Stomach (tissue), 19 donors: ENCODE measurements at places on chromosomes 4 and X. TPM values are rescaled to one million over a fixed set of nuclear protein-coding genes. Genes with fewer than 3 reads are reported as not detected.
A peak's percentile ranks its signal among the peaks of the same experiment; 100 is the strongest.

DNA sequence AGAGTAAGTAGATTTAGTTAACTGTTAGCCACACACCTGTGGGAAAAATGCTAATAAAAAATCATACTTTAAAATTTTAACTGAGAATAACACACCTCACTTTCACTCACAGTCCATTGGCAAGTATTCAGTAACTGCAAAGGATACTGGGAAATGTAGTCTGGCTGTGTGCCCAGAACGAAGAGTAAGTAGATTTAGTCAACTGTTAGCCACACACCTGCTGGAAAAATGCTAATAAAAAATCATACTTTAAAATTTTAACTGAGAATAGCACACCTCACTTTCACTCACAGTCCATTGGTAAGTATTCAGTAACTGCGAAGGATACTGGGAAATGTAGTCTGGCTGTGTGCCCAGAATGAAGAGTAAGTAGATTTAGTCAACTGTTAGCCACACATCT lies 178.4 kb upstream of the NWD2 start:
- H3K36me3 ChIP-seq: no peaks in the 10 kb centered on the region
- DNase-seq: peak; percentile 16
- no peak overlapping the region for H3K4me3 ChIP-seq

DNA sequence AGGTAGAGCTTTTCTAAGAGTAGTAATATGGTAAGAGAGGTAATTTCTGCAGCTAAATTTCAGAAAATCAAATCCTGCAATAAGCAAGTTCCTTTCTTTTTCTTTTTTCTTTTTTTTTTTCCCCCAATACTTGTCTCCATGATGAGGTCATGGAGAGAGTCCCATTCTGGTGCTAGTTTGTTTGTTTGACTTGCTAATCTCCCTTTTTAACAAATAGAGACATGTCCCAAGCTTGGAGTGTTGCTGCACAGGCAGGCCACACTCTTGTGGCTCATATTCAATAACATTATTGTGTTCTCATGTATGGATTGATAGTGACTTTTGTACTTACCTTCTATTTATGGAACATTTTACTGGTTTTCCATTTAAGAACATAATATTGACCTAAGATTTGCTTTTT lies 25.5 kb downstream of the PTPN13 start:
- no peaks in the 10 kb centered on the region for H3K36me3 ChIP-seq
- H3K4me1 ChIP-seq: peaks cover 3% of the 10 kb centered on the region
- H3K27me3 ChIP-seq: no peaks in the 10 kb centered on the region
- H3K4me3 ChIP-seq: no peak overlapping the region
- no peak overlapping the region for H3K27ac ChIP-seq
- DNase-seq: no peak

DNA sequence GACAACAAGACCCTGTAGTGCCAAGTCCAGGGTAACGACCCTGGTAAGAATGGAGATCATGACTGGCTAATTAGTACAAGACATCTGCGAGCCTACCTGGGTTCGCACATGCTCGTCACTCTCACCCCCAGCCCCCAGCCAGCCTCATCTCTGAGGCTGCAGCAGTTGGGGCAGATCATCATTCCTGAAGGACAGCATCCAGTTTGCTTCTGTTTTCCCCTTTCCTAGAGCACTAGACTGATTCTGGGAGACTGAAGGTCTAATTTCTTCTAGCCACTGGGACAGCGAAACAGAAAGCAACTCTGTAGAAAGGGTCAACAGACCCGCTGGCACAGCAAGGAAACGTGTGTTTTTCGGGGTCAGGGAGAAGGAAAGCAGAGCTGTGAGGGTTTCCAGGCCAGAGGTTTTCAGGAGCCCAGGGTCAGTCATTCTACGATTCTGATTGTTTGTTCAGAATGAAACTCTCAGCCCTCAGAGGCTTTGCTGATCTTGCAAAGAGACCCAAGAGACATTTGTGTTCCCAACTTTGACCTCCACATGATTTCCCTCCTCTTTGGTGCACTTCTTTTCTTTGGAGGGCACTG lies 343.1 kb upstream of the NOCT start:
- DNase-seq: no peak
- no peak overlapping the region for H3K27ac ChIP-seq
- H3K36me3 ChIP-seq: no peaks in the 10 kb centered on the region
- H3K4me1 ChIP-seq: no peaks in the 10 kb centered on the region
- no peak overlapping the region for H3K4me3 ChIP-seq

IL2 gene
- not detected for total RNA-seq

- H3K36me3 ChIP-seq: no peaks in the 10 kb centered on the region
- no peaks in the 10 kb centered on the region for H3K4me1 ChIP-seq
- DNase-seq: no peak
- no peak overlapping the region for H3K27ac ChIP-seq
These were observed 54.1 kb upstream of the DHRSX start for GRCh38 chrX:2554891-2555290.

GRCh38 chr4:71198958-71199357 lies 139.9 kb upstream of the SLC4A4 start:
- peak; percentile 72 for DNase-seq
- no peaks in the 10 kb centered on the region for H3K4me1 ChIP-seq
- H3K36me3 ChIP-seq: no peaks in the 10 kb centered on the region
- no peaks in the 10 kb centered on the region for H3K27me3 ChIP-seq
- no peak overlapping the region for H3K27ac ChIP-seq

DNA sequence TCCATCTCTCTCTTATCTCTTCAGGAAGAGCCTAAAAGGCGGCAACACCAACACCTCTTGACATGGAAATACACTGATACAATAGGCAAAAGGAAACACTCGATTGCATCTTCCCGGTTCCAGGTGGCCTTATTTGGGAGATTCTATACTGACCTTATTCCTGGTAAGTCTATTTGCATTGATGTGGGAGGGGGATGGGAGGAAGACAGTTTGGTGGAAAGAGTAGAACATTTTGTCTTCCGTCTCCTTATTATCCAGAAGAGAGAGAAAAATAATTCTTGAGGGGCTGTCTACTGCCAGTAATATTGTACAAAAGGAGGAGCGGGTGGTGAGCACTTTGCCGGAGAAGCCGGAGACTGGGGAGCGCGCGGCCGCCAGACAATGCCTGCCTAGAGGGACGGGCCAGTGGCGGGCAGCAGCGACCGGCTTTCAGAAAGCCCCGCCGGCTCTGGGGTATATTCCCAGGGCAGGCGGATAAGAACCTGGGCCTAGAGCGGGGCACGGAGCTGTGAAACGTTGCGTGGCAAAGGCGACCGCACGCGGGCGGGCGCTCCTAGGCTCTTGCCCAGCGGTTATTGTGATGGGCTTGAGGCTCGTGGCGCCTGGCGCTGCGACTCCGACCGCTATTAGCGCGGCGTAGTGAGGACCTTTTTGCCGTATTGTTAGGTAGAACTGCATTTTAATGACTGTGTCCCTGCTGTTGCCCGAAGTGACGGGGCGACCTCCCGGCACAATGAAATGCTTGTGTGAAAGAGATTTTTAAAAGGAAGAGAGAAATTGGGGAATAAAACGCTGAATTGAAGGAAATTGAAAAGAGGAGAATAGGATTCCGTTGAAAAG lies 518 bp downstream of the PRDM8 start:
- peak overlapping the region; percentile 33 for H3K4me3 ChIP-seq
- no peak overlapping the region for H3K27ac ChIP-seq
- no peaks in the 10 kb centered on the region for H3K36me3 ChIP-seq
- peaks cover 31% of the 10 kb centered on the region for H3K27me3 ChIP-seq
- DNase-seq: peak; percentile 38

DNA sequence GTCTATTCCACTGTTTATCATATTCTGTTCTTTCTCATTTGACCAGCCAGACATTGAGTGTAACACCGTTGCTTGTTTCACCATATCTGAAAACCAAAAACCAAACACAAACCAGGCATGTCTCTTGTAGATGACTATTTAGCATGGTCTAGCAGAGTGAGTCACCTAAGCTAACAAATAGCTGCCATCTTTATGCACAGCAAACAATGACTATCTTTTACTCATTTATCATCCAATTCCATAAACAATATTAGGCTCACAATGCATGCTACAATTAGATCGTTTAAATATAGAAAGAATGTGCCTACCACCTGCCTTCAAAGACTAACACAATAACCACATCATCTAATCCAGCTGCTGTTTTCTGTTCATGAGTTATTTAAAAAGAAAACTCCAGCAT lies 495.4 kb downstream of the PCDH19 start:
- no peaks in the 10 kb centered on the region for H3K4me1 ChIP-seq
- no peak overlapping the region for H3K27ac ChIP-seq
- no peak overlapping the region for H3K4me3 ChIP-seq
- no peak for DNase-seq
- no peaks in the 10 kb centered on the region for H3K27me3 ChIP-seq

DNA sequence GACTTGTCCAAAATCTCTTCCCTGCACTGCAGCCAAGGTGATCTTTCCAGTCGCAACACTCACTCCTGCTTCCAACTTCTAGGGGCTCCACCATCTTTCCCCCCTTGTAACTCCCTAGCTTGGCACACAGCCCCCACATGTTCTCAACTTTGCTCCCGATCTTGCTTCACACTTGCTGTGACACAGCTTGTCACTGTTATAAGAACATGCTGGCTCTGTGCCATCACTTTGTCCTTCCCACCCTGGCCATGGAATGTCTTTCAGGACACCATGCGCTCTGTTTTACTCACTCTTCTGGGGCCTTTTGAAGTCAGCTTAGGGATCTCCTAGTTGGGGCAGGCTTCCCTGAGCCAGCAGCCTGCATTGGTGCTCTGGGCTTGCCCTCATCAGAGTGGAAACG lies 2.5 kb downstream of the NSDHL start:
- H3K27me3 ChIP-seq: no peaks in the 10 kb centered on the region
- no peak overlapping the region for H3K27ac ChIP-seq
- H3K4me3 ChIP-seq: no peak overlapping the region
- peaks cover 13% of the 10 kb centered on the region for H3K36me3 ChIP-seq

DNA sequence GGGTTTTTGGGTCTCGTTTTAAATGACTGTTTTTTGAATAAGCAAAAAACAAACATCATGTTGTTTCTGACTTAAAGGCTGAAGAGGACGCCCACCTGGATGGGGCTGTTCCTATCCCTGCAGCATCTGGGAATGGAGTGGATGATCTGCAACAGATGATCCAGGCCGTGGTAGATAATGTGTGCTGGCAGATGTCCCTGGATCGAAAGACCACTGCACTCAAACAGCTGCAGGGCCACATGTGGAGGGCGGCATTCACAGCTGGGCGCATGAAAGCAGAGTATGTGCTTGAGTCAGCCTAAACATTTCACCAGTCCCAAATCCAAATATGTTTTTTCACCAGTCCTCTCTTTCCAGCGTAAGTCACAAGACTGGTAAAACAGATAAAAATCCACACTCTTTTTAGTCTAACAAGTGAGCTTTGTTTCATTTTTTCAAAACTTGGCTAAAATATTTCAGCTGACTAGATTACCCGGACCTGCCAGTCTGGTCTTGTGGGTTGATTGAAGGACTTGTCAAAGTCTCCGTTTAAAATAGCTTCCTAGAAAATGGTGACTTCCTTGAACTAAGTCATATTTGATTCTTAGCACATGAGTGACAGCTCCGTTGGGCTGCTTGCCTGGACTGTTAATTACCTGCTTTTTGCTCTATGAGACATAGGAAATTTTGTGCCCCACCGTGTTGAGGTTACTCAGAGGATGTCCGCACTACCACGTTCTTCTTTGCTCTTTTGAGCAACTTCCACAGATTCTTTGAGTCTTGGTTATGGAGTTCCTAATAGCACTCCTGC lies 20.8 kb downstream of the ENOPH1 start:
- no peaks in the 10 kb centered on the region for H3K4me1 ChIP-seq
- no peak for DNase-seq
- H3K36me3 ChIP-seq: peaks cover 9% of the 10 kb centered on the region

AKAP4 gene
- total RNA-seq: not detected

DNA sequence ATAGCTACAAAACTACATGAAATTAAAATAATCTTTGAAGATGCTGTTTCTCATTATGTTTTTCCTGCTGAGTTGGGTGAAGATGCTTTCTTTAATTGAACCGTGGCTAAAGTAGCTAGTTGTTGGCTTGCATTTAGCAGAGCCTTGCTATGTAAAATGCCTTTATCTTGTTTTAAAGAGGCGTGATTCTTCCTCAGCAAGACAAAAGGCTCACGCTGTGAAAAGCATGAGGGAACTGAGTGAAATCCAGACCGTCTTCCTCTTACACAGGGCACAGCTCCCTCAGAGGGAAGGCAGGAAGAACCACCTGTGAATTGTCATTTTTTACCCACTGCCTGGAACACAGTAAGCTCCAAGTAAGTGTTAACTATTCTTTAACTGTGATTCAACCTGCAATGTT lies 39.0 kb upstream of the ZNF518B start:
- DNase-seq: no peak
- H3K4me1 ChIP-seq: no peaks in the 10 kb centered on the region
- H3K27me3 ChIP-seq: no peaks in the 10 kb centered on the region

DNA sequence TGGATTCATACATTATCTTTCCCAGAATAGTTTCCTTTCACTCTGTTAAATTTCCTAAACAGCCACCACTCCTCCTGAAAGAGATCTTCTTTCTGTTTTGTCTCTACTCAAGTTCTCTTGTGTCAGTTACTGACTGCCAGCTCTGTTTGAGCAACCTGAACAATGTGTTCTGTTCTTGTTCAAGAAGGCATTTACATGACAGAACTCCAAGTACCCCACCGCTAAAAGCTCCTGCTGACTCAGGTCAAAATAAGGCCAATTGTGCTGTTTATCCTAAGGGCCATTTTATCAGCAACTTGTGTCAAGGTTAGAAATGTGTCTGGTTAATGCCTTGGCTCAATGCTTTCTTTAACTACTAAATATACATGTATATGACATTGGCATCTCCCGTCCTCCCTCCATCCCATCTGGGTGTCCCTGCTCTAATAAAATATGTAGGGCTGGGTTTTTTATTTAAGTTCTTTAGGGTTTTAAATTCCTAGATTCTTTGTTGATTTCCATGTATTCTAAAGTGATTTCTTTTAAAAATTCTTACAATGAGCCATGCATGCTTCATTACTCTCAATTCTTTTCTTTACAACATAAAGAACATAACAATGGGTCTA lies 144.3 kb upstream of the PAQR3 start:
- DNase-seq: no peak
- H3K36me3 ChIP-seq: no peaks in the 10 kb centered on the region
- no peak overlapping the region for H3K4me3 ChIP-seq
- H3K4me1 ChIP-seq: no peaks in the 10 kb centered on the region

DNA sequence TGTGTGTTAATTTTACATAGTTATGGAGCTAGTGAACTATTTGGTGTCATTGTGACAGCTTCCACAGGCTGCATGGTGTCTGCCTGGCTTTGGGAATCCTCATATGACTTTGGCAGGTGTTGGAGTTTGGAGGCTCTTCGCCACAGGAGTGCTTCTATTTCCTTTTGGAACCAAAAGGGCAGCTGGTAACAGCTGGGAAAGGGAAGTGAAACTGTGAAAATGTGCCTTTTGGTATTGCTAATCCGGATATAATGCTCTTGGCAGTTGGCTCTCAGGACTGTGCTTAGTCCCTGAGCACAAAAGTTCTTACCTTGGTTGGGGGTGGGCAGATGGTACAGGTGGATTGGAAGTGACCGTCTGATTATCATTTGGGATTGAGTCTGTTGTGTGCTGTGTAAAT lies 18.1 kb downstream of the OFD1 start:
- H3K4me1 ChIP-seq: peaks cover 3% of the 10 kb centered on the region
- peaks cover 67% of the 10 kb centered on the region for H3K36me3 ChIP-seq
- DNase-seq: no peak
- H3K4me3 ChIP-seq: no peak overlapping the region
- no peaks in the 10 kb centered on the region for H3K27me3 ChIP-seq
